Activated T-cell treated with anti-CD3 and anti-CD28 coated beads for 48 hours (primary cell): ENCODE measurements at places on chromosomes 1 and 21.

- DNase-seq, result no peak
Observed at GRCh38 chr1:161001525-161001924, 19.4 kb downstream of the F11R start.

DNA sequence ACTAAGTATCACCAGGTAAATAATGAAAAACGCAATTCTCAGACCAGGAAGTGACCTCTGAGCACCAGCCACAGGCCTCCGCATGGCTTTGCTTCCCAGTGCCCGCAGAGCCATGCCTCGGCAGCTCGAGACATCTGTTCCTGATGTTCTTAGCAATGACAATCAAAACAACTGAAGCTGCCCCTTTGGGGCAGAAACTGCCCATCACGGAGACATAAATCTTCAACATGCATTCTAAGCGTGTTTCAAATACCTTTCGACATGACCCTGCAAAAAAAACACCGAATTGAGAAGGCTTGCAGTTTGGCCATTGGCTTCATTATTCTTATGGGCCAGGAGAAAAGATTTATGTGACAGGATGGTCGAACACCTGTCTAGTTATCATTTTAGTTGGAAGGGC, 5.8 kb upstream of the RAP1GAP start:
- DNase-seq, result no peak

DNA sequence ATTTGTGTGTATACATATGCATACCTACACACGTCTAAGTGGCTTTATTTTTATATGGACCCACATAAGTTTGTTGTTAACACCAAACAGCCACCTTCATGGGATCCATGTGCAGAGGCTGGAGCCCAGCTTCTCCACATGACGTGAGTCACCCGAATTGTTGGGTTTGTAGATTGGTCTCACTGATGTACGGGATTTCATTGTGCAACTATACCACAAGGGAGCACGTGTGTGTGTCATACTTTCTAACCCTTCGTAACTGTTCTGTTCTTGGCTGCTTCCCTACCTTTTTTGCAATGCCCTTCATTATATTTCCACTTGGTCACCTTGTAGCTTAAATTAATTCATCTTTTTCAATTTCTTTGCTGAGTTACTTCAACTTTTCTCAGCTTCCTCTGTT, 21.0 kb downstream of the SPRTN start:
- DNase-seq, result no peak

DNA sequence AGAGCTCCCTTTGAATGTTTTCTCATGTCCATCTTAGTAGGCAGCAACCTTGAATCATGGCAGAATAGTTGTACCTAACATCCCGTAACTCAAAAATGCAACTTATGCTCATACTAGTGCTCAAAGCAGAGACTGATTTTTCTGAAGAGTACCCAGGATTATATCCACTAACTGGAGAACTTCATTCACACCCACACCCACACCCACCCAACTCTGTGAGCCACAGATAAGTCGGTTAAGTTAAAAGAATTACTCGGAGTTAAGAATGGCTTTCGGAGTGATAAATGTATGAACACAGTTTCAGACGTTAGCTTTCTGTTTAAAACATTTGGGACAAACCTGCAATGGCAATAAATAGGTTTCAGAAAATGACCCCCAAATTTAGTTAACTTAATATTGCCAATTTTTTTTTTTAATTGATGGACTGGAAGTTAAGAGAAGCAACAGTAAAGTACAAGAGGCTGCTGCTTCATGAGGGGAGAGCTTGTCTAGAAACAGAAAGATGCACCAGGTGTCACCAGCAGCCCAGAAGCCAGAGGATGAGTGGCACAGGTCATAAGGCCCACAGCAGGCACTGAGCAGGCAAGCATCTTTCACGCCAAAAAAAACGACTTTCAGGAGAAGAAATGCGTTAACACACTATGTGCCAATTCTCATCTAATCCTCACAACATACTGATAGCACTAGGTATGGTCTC, 48.4 kb upstream of the C1orf198 start:
- DNase-seq, result no peak
